ENCODE measurements at places on chromosomes 11 and 22. TPM values are rescaled to one million over a fixed set of nuclear protein-coding genes. Genes with fewer than 3 reads are reported as not detected.

Gene OR52I2
- total RNA-seq = not detected

Gene DMC1
- total RNA-seq = 4.2 TPM

Gene OTOG
- total RNA-seq = under 0.01 TPM

Gene NRIP3
- total RNA-seq = 1.6 TPM

Gene MYEOV
- 0.62 TPM for total RNA-seq

Gene MS4A3
- total RNA-seq = 0.49 TPM

Gene CREB3L1
- total RNA-seq = 14.2 TPM

Gene PANX2
- total RNA-seq = 0.13 TPM

Gene GLYAT
- total RNA-seq = not detected

Gene FXYD6
- 103 TPM for total RNA-seq

Gene POU2F3
- total RNA-seq = 0.13 TPM

Gene COMT
- total RNA-seq = 61.9 TPM

Gene ZNRF3
- 5.5 TPM for total RNA-seq

Gene GLYATL2
- 0.89 TPM for total RNA-seq

Gene PRR5L
- 8.8 TPM for total RNA-seq

Gene CRYBB3
- total RNA-seq = 0.13 TPM

Gene OR4A15
- not detected for total RNA-seq

Gene MMP7
- not detected for total RNA-seq

Gene ADM2
- 0.40 TPM for total RNA-seq

Gene MYOD1
- total RNA-seq = 47.3 TPM

Gene C22orf31
- total RNA-seq = 2.1 TPM

Gene SHISA8
- 0.09 TPM for total RNA-seq

Gene USP28
- total RNA-seq = 84.3 TPM

Gene NOL12
- total RNA-seq = 16.2 TPM

Gene TUB
- 16.7 TPM for total RNA-seq

Gene BLID
- 1.2 TPM for total RNA-seq

Gene ZP1
- not detected for total RNA-seq

Gene DDI1
- not detected for total RNA-seq

Gene ANKK1
- total RNA-seq = 0.09 TPM

Gene RFPL1
- total RNA-seq = not detected

Gene TMPRSS5
- 0.80 TPM for total RNA-seq

Gene GGTLC3
- total RNA-seq = not detected

Gene MS4A7
- total RNA-seq = 7.4 TPM

Gene OR8A1
- total RNA-seq = 0.22 TPM

Gene RANBP1
- total RNA-seq = 129 TPM

Gene UBQLNL
- total RNA-seq = 0.18 TPM

Gene C22orf42
- not detected for total RNA-seq

Gene OR4C5
- not detected for total RNA-seq

Gene SPDYC
- total RNA-seq = not detected

Gene ARL14EP
- total RNA-seq = 26.9 TPM

Gene CD44
- total RNA-seq = 75.0 TPM

Gene ANO1
- 5.8 TPM for total RNA-seq

Gene FUT4
- 5.0 TPM for total RNA-seq

Gene NCR3LG1
- total RNA-seq = 0.44 TPM

Gene OR51B2
- 0.09 TPM for total RNA-seq

Gene MUC6
- not detected for total RNA-seq

Gene TRIM49
- total RNA-seq = not detected

Gene SHISAL1
- 13.1 TPM for total RNA-seq

Gene CYB5R2
- 7.7 TPM for total RNA-seq

Gene SHANK3
- 4.3 TPM for total RNA-seq

Gene MPZL2
- total RNA-seq = 0.40 TPM

Gene ENTHD1
- total RNA-seq = not detected

All from muscle of leg (tissue), 16 donors.